ENCODE measurements at places on chromosomes 6 and 20.

GRCh38 chr20:42046371-42047085 is 428.4 kb upstream of the CHD6 start:
- no peak for DNase-seq

DNA sequence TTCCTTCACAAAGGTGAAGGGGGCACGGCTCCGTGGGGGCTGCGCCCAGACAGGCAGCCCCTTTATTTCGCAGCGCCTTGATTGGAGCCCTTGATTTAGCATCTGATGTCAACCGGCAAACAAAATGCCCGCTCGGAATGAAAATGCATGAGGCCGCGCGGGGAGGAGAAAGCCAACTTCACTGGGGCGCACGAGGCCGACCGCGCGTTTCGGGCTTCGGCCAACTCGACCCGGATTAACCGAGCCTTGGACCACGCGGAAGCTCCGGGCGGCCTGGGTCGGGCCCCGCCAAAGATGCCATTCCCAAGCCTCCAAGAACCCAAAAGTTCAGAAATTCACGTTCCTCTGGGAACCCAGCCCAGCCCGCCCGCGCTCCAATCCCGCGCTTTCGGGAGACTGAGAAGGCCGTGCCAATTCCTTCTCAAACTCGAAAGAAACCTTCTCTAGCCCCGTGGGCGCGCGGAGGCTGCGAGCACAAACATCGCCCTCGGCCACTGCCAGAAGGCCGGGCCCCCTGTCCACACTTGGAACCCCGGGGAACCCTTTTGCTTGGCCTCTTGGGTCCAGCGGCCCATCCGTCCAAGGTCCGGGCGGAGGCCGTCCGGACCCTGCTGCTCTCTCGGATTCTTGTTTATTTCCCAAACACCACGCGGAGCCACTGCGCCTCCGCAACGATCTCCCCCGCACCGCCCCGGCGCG is 879 bp upstream of the INSM1 start:
- no peak for DNase-seq

- no peak for DNase-seq
Measured at GRCh38 chr6:159682295-159682694, 10.7 kb downstream of the SOD2 start.

- DNase-seq: no peak
Measured at GRCh38 chr6:31418251-31418650, 14.9 kb downstream of the MICA start.

GRCh38 chr6:18997375-18997826 is 610.3 kb downstream of the RNF144B start:
- DNase-seq: peak; percentile 5

GRCh38 chr6:151436802-151437201 is 15.1 kb downstream of the RMND1 start:
- no peak for DNase-seq

GRCh38 chr6:6402591-6402990 is 82.1 kb upstream of the F13A1 start:
- no peak for DNase-seq

All from GF-D8 (cell line).